Natural killer cell (primary cell): ENCODE measurements at places on chromosomes 2 and 18.

DNA sequence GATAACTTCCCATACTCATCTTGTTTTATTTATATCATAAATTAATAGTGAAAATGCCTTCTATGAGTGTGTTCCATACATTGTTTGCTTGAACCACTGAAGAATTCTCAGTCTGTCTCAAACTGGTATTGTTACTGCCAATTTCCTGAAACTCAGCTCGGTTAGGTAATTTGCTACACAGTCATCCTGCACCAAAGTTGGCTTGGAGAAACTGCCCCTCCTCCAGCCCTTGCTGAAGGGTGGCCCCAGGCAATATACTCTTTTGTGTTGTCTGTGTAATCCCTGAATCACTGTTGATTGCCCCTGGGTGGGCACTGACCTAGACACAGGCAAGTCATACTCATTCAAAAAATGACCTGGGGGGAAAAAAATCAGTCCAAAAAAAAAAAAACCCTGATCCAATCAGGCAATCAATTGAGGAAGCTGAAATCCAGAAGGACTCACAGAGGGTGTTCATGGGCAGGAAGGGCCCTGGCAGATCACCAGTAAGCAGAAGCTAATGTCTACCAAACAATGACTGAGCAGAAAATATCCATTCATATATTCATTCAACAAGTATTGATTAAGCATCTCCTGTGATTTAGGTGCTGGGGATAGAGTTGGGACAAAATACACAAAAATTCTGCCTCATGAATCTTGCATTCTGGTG lies 3.8 kb upstream of the SESTD1 start:
- DNase-seq: no peak

DNA sequence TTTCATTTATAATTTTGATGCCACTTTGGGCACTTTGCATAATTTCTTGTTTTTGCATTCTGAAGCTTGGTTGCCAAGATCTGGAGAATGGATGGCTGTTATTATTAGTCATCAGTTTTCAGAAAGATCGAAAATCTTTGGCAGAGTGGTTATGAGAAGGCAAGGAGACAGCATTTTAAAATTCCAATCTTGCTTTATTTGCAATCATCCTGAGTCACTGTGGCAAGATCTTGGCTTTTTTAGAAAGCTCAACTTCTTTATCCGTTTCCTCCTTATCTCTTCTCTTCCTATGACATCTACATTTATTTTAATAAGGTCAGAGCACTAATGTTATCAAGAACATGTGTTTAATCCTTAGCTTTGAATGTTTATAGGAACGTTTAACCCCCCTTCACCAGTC lies 31.1 kb upstream of the EIF2AK3 start:
- DNase-seq: no peak

DNA sequence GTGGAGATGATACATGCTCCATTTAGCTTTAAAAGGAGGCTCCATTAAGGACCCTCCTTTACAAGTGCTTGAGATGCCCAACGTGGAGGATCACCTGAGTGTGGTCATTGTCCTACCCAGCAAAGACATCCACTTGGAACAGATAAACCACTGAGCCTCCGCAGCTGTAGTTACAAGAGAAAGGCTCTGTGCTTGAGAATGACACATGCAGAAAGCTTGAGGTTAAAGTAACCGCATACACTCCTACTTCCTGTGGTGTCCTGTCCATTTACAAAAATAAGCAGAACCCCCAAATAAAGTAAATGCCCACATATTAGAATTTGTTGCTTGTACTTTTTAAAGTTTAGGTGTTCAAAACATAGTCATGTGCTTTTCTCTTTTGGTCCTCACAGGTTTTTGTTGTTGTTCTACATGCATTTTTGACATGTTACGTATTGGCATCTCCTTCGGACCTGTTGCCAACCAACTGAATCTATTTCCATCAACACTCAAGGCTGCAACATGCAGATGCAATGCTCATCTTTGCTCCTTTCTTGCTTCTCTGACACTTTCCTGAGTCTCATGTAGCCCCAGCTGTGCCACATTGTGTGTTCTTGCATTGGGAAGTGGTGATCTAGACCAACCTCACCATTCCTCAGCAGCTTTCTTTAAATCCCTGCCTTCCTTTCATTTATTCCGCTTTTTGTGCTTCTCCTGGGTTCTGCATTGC lies 56.0 kb downstream of the SERPINB7 start:
- DNase-seq: no peak

DNA sequence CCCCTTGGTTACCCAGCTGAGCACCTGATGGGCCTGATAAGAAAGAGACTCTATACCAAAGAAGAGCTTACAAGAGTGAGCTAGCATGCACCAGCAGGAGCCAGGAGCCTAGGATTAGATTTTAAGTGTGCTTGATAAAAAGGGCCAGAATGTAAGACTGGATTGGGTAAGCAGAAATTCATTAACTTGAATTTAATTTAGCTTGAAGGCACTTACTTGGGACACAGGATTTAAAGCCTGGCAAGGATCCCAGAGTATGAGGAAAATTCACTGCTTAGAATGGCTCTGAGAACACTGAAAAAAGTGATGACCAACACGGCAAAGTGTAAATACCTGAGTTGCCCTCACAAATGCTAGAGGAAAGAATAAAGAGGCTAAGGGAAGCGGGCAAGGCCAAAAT lies 91.3 kb upstream of the RBBP8 start:
- DNase-seq: no peak

GRCh38 chr2:71742953-71743601 lies 289.7 kb downstream of the DYSF start:
- DNase-seq: no peak

- DNase-seq: no peak
Observed at GRCh38 chr18:5542515-5543035, 1.2 kb downstream of the EPB41L3 start.

- DNase-seq: no peak
Observed at GRCh38 chr2:237574467-237574866, 8.1 kb downstream of the PRLH start.

GRCh38 chr2:175064797-175065196 lies 59.6 kb upstream of the CHN1 start:
- DNase-seq: no peak

- DNase-seq: no peak
Observed at GRCh38 chr2:39033980-39034379, 86.9 kb downstream of the SOS1 start.

GRCh38 chr2:98269274-98269673 lies 77.0 kb upstream of the CNGA3 start:
- no peak for DNase-seq

DNA sequence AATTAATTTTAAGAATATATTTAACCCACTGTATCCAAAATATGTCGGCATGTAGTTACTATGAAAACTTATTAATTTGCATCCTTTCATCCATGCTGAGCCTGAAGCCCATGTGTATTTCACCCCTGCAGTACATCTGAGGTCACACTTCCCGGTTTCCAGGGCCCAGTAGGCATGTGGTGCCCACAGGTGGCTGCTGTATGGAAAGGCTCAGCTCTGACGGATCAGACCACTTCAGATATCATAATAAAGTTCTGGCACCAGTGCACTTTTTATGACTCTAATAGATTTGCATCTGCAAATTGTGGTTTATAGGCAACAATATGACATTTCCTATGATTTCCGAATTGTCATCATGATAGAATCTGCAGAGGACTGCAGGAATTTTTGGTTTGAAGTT lies 22.5 kb downstream of the SH3RF3 start:
- no peak for DNase-seq

DNA sequence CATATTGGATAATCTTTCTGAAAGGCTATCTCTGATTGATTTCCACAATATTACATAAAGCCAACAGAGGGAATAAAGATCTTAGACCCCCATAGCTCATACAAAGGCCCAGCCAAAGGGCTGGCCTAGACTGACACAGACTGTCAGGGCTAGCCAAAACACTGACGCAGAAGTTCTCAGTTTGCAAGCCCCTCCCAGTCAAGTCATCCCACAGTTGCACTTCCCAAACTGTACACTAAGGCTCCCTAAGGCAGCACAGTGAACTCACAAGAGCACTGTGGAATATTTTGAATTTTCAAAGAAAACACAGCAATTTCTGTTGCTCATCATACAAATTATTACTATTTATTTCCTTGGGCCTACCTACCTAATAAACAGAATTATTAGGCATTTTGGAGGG lies 244.9 kb downstream of the SP3 start:
- no peak for DNase-seq

DNA sequence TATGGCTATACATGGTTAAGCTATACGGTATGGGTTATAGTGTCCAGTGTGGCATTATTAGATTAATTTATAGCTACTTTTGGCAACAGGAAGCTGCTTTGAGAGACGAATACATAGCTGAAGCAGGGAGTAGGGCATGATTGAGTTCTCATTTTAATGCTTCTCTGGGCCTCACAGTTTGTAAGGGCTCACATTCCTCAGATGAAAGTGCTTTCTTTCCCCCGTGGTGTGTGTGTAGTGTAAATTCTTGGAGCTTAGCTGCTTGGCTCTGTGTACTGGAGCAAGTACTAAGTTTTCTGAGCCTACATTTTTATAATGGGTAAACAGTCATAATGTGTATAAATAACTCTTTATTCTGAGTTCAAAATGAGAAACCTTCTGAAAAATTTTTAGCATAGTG lies 173.7 kb downstream of the PTPRM start:
- DNase-seq: no peak

DNA sequence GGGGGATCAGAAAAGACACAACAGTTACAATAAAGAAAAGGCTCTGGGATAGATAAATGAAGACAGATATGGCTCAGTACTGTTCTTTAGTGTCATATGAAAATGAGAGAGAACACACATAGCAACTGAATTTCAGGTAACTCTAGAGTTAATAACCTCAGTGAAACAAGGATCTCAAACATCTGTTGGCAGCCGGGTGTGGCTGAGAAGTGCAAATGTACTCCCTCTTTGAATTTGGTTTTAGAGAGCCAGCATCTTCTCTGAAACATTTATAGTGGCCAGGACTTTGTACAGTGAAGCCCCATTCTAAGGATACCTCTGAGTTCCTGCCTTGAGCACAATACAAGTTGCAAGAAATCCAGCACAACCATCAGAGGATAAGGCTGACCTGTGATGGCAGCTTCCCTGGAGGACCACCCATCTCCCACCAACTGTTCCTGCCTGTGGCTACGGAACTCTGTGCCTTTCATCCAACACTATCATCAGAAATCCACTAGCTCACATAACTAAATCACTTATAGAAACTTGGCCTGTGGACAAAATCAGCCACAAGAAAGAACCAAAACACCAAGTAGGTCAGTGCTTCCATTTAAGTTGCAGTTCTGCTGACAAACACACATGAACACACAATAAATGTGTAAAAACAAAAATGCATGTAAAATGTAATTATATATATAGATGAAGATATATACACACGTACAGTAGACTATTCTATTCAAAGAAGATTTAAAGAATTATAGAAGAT lies 37.3 kb upstream of the PEX13 start:
- DNase-seq: no peak

- no peak for DNase-seq
Observed at GRCh38 chr2:15986068-15986560, 45.8 kb downstream of the MYCN start.

DNA sequence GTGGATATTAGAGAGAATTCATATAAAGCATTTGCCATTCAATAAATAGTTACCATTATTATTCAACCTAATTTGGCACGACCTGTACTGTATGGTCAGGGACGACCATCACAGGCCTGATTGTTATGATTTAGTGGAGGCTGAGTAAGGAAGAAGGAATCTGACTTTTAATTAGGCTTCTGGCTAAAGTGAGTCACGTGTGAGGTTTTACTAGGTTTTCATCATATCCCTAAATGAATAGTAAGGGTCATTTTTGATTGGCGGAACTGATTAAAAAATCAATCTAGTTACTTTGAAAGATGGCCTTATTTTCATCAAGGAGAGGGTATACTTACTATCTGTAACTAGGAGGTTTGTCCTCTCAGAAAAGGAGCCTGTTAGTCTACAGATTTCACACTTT lies 143.4 kb downstream of the ADCYAP1 start:
- no peak for DNase-seq

GRCh38 chr2:48888066-48888465 lies 132.5 kb upstream of the LHCGR start:
- no peak for DNase-seq

DNA sequence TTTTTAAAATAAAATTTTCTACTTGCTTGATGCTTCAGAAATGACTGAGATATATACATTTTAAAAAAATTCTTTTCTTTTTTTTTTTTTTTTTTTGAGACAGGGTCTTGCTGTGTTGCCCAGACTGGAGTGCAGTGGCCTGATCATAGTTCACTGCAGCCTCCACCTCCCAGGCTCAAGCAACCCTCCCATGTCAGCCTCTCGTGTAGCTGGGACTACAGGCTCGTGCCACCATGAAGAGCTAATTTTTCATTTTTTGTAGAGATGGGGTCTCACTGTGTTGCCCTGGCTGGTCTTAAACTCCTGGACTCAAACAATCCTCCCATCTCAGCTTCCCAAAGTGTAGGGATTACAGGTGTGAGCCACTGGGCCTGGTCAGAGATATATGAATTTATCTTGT lies 12.9 kb downstream of the CYS1 start:
- no peak for DNase-seq

DNA sequence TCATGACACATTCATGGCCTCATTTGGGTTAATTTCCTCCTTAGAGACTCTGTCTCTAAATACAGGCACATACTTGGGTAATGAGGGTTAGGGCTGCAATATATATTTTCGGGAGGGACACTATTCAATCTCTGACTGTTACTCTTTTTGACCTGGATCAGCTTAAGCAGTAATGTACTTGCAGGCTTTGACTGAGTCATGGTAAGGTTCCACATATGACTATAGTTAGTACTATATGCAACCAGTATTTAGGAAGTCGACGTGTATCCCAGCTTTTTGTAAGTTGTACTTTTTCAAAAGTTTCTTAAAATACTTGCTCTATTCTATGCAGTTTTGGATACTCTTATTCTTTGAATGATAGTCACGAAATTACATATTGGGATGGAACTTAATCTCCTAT lies 37.2 kb upstream of the CDH19 start:
- no peak for DNase-seq

- no peak for DNase-seq
Observed at GRCh38 chr18:74539289-74539688, 5.0 kb downstream of the CNDP1 start.

DNA sequence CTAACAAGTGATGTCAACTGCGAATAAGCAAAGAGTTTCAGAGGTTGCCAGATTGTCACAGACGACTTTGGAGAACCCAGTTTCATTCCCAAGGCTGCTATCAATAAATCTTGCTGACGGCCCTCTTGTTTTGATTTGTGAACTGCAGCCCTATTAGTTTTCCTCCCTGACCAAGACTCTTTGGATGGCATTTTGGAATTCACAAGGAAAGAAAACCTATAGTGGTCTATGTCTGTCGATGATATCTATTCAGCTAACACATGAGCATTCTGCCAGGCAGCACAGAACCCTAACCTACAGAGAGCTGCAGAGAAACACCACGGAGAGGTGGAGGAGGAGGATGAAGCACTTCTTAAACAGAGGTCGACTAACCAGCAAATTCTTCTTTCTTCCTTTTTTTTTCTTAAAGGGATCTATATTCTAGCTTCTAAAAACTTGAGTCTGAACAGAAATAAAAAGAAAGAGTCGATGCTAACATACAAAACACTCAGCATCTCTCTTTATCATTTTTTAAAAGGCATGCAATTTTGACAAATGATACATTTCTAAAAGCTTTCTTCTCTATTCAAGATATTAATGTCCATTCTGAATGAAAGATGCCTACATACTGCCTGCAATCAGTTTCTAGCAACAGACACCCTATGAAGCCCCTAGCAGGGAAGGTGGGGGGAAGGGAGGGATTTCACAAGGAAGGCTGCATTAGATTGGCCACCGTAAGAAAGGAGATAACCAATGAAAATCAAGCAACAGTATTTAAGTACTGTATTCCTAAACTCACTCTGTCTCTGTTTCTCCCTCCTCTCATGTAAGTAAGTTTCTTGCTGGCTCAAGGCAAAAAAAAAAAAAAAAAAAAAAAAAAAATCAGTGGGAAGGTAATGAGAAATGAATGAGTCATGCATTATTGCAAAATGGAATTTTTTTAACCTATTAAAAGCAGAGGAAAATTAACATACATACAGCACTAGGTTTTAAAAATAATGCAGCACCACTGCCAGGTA lies 83.0 kb upstream of the CHRNA1 start:
- DNase-seq: peak; percentile 30
